ENCODE measurements at places on chromosomes 2 and 18.

DNA sequence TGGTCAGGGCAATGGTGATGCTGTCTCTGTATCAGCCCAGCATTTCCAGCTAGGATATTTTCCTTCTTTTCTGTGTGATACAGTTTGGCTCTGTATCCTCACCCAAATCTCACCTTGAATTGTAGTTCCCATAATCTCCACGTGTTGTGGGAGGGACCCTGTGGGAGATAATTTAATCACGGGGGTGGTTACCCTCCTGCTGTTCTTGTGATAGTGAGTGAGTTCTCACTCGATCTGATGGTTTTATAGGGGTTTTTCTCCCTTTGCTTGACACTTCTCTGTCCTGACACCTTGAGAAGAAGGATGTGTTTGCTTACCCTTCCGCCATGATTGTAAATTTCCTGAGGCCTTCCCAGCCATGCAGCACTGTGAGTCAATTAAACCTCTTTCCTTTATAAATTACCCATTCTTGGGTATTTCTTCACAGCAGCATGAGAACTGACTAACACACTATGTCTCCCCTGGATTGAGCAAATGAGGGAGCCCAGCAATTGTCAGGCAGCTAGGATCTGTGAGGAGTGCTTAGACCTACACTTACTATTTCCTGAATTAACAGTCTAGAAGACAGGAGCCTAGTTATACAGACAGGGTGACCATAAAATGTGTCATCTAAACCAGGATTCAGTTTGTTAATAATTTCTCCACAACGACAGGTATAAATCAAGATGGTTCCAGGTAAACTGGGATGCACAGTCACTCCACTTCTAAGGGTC lies 6.0 kb downstream of the SCN2A start:
- DNase-seq: no peak

DNA sequence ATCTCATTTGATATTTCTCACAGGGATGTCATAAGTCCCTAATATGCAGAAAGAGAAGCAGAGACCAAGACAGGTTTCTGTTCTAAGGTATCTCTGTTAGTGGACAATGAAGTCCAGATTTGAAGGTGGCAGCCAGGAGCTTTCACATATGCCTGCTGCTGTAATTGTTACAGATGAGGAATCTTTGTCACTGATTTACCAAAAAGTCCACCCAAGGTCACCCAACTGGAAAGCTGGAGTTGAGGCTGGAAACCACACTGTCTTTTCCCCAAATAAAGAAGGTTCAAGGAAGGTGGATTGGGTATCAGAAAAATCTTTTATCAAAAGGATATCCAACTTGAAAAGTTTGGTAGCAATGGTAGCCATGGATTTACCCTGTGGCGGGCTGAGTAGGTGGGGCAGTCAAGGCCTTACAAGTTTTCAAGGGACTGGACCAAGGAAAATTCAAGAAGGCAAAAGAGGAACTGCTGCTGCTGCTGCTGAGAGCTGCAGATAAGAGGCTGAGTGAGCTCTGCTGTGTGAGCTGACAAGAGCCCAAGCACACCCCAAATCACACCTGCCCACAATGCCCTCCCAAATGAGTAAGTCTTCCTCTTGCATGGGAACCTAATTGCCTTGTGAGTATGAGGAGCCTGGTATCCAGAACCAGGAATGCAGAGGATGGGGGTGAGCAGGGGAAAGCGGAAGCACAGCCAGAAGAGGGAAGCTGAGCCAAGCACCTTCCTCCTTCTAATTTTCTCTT lies 241.2 kb downstream of the ANAPC1 start:
- no peak for DNase-seq

GRCh38 chr2:69570474-69570873 lies 73.1 kb downstream of the AAK1 start:
- DNase-seq: no peak

- DNase-seq: no peak
Measured at GRCh38 chr18:9831723-9832199, 54.0 kb upstream of the TXNDC2 start.

GRCh38 chr2:47089083-47089464 lies 66.0 kb downstream of the STPG4 start:
- no peak for DNase-seq

DNA sequence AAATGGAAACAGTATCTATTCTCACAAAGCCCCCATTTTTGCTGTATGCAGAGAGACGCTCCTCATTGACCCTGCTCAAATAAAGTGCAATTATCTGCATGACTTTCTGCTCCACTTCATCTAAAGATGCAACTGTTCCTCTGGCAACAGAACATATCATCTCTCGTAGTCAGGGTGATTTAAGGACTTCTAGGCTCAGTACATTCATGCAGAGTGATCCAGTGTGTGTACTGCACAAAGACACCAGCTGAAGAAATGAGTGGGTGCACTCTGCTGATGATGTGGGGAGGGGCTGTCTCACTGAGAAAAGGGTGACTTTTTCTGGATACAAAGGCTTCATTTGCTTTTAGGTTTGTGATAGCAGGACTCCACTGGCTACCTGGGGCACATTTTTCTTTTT lies 355.2 kb downstream of the GALNT13 start:
- no peak for DNase-seq

- DNase-seq: no peak
Measured at GRCh38 chr18:50638884-50639420, 79.1 kb downstream of the MAPK4 start.

- DNase-seq: no peak
Measured at GRCh38 chr2:177639262-177639914, 246.8 kb downstream of the AGPS start.

DNA sequence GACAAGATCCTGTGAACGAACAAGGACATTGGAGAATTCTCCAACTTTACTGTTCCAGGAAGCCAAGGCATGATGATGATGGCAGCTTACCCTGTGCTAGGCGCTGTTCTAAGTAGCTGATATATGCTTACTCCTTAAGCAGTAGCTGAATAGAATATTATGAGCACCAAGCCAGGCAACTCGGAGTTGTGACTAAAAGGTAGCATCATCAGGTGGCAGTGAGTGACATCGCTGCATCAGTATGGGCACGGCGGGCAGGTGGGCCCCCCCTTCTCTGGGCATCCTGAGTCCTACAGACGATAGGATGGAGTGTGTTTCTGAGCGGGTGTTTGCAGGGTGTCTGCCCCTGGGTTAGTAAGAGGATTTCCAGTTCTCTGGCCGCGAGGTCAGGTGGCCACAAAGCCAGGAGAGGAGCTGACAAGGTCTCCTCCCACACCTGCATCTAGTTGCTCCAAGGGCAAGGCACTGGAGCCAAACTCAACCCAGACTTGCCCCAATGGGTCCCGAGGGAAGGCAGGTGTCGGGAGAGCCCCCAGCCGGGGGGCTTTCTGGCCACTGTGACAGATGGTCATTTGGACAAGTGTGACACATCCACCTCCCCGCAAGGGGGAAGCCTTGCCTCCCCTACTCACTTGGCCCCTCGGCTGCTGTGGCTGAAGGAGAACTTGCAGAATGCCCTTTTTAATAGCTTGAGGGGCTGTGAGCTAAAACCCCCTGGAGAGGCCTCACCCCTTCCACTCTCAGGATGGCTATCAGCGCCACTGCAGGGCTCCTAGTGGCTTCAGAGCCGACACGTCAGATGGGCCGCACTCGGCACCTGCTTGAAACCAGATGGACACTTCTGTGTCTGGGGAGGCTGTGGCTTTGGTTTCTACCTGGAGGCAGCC lies 55.5 kb downstream of the CRACDL start:
- DNase-seq: no peak

DNA sequence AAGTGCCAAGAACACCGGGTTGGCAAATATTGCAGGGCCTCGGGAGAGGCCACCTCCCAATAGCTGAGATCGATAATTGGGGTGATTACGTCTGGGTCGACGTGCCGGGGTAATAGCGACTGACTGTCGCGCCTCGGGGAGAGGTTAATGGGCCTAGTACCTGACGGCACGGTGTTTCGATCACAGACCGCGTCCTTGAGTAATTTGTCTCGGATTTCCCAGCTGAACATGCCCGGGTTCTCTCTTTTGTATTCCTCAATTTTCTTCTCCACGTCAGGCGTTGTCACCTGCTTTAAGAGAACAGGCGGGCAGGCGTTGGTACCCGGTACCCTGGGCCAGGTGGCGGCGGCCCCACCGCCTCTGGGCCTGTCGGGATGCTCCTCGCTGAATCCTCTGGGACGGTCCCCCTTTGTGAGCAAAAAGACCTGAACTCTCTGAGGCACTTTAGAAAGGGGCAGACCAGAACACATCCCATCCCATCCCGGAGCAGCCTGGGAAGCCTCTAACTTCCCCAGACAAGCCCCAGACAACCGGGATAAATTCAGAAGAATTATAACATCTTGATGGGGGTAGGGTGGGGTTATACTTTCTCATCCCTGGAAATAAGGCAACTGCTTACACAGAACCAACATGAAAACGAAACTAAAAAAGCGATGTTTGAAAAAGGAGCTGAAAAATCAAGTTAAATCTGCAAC lies 3.3 kb downstream of the PAX3 start:
- no peak for DNase-seq

DNA sequence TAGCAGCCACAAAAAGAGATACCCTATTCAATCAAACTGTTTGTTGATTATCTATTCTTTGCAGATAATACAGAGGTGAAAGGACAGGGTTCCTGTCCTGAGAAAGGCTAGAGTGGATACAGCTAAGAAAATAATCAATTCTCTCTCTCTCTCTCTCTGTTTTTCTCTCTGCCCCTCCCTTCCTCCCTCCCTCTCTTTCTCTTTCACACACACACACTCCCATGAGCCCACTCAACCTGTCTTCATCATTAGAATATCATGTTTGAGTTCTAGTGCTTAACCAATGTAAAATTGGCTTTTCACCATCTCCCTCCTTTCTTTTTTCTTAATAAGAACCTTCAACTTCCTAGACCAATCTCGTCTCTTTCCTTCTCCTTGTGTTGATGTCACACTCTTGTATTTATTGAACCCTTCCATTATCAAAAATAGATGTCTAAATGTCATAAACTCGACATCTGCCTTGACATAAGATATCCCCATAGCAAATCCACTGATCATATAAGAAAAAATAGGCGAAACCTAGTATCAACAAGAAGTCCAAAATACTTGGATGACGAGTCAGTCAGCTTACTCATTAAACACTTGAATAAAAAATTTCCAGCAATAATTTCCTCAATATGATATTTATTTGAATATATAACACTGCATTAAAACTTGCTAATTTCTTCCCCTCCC lies 42.8 kb upstream of the CYTIP start:
- no peak for DNase-seq

- no peak for DNase-seq
Measured at GRCh38 chr2:133705287-133705686, 137.0 kb upstream of the NCKAP5 start.

DNA sequence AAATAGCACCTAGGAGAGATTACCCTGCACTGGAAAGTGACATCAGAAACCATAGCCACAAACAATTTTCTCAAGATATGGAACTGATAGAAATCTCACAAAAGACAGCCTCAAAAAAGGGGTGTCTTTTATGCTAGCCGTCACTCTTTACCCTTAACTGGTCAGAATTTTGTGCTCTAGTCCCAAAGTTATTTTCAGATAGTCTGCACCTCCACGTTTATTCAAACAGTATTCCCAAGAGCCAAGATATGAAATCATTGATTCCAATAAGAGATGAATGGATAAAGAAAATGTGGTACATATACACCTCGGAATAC lies 23.5 kb upstream of the PMAIP1 start:
- DNase-seq: no peak

DNA sequence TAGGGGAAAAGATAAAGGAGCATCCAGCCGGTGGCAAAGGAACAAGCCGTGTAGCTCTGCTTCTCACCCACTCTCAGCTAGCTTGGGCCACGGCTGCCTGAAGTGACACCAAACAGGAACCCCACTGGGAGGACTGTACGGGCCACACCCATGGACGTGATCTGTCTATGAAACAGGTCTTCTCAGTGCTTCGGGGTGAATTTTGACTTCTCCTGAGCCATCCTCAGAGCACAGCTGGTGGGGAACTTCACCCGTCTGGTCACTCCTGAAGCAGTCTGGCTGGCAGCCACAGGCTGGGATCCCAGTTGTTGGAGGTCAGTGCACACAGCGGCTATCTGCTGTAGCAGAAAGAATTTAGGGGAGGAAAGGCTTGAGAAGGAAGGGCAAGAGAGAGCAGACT lies 223.8 kb downstream of the FAM210A start:
- no peak for DNase-seq
